ENCODE measurements at places on chromosomes 5 and 9.

DNA sequence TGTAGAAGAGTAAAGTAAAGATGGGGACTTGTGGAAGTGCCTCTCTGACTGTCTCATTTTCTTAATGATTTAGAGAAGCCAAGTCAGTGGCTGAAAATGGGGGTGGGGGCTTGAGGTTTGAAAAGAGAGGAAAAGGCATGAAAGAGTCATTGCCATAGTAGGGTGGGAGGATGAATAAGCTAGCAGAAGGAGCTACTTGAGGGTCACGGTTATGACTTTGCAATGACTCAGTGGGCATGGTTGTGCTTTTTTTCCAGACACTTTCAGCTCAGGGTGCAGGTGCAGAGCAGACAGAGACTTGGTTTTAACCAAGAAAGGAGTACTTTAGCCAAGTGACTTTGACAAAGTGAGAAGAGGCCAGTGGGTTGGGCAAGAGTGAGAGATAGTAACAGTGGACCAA lies 117.8 kb downstream of the PTTG1 start:
- no peak for DNase-seq

GRCh38 chr5:73899055-73899454 lies 273.1 kb downstream of the ARHGEF28 start:
- DNase-seq: no peak

DNA sequence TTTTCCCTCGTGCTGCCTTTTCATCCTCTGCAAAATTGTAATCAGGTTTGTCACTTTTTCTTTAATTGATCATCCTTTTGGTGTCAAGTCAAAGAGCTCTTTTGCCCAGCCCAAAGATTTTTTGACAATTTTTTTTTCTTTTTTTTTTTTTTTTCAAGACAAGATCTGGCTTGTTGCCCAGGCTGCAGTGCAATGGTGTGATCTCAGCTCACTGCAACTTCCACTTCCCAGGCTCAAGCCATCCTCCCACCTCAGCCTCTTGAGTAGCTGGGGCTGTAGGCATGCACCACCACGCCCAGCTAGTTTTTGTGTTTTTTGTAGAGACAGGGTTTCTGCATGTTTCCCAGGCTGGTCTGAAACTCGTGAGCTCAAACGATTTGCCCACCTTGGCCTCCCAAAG lies 36.7 kb downstream of the CDK7 start:
- DNase-seq: no peak

DNA sequence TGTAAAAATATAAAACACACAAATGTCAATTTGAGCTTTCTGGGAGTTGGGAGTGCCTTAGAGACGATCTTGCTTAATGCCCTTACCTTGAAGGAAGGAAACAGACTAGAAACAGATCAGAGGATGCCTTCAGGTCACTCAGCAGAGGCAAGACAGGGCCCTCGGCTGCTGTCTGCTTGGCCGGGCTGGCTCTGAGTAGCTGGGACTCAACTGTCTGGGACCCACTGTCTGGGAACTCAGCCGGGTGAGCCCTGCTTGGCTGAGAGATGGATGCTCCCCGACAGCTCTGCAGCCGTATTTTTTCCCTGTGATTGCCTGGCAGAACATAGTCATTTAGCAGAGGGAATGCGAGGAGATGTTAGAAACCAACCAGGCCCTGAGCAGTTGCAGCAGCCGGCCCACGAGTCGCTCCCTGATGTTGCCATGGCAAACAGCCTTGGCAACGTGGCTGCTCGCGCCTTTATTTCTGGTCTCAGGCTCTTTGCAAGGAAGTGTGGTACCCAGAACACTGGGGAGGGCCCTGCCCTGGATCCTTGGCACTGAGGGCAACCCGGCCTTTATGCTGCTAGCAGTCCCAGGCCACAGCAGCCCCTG lies 10.9 kb downstream of the PPARGC1B start:
- DNase-seq: no peak

GRCh38 chr9:117548556-117548955 lies 133.7 kb upstream of the ASTN2 start:
- DNase-seq: no peak

DNA sequence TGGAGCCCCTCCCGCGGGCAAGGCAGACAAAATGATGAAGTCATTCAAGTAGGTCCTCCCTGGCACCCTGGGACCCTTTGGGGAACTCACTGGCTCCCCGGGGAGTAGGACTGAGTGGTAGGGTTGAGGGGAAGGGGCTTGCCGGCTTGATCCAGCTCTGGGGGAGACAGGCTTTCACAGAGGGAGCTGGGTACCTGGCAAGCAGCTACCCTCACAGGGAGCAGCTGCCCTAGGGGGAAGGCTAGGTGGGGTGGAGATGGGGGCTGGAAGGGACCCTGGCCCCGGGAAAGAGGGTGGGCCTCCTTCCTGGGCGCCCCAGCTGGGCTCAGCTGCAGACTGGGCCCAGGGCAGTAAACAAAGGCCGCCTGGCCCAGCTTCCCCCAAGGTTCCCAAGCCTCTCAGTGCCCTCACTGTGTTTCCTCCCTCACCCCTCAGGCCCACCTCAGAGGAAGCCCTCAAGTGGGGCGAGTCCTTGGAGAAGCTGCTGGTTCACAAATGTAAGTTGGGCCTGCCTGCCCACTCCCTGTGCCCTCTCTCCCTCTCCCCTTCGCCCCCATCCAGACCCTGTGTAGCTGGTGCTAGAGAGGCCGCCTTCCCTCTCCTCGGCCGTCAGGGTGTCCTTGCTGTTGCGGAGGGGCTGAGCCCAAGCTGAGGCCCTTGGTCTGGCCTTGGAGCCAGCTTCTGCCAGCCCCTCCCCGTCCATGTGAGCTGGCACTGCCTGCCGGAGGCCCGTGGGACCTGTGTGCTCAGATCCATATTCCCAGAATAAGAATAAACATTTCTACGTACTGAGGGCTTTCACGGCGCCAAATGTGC lies 131.2 kb downstream of the RGS3 start:
- no peak for DNase-seq

- DNase-seq: peak; percentile 72
Observed at GRCh38 chr5:173823721-173824567, 64.2 kb upstream of the CPEB4 start.

DNA sequence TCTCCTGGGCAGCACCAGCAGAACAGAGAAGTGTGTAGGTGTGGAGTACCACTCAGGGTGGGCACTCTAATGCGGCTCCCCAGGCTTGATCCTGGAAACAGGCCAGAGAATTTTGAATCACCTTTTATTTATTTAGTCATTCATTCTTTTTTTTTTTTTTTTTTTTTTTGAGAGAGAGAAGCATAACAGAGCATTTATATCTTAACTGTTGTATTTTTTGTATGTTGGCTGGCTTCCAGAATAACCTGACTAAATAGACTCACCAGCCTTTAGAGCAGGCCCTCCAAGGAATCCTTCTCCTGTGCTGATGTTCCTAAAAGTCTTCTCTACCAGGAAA lies 153.4 kb downstream of the PIK3R1 start:
- no peak for DNase-seq

DNA sequence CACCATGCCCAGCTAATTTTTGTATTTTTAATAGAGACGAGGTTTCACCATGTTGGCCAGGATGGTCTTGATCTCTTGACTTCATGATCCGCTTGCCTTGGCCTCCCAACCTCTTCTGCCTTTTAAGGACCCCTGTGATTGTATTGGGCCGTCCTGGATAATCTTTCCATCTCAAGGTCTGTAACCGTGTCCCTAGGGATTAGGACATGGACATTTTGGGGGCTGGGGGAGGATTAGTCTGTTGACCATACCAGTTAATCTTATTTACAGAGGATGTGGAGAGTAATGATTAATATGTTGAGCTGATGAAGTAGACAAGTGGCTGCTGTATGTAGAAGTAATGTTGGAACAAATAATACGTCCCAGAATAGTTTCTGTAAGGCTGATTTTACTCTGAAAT lies 23.1 kb downstream of the LNPEP start:
- no peak for DNase-seq

- DNase-seq: no peak
Observed at GRCh38 chr5:35246411-35246810, 16.1 kb upstream of the PRLR start.

DNA sequence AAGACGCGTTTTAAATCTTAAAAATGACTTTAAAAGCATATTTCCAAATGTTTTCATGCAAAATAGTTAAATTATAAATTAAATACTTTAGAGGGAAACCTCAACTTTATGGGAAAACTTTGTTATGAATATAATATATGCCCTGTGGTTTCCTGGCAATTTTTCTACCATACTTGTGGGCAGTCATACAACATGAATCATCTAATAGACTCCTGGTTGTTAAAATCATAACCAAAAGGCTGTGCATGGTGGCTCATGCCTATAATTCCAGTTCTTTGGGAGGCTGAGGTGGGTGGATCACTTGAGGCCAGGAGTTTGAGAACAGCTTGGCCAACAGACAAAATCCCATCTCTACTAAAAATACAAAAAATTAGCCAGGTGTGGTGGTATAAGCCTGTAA lies 18.2 kb downstream of the ATP10B start:
- DNase-seq: no peak

GRCh38 chr9:137272241-137273094 lies 5.1 kb upstream of the TOR4A start:
- DNase-seq: no peak

DNA sequence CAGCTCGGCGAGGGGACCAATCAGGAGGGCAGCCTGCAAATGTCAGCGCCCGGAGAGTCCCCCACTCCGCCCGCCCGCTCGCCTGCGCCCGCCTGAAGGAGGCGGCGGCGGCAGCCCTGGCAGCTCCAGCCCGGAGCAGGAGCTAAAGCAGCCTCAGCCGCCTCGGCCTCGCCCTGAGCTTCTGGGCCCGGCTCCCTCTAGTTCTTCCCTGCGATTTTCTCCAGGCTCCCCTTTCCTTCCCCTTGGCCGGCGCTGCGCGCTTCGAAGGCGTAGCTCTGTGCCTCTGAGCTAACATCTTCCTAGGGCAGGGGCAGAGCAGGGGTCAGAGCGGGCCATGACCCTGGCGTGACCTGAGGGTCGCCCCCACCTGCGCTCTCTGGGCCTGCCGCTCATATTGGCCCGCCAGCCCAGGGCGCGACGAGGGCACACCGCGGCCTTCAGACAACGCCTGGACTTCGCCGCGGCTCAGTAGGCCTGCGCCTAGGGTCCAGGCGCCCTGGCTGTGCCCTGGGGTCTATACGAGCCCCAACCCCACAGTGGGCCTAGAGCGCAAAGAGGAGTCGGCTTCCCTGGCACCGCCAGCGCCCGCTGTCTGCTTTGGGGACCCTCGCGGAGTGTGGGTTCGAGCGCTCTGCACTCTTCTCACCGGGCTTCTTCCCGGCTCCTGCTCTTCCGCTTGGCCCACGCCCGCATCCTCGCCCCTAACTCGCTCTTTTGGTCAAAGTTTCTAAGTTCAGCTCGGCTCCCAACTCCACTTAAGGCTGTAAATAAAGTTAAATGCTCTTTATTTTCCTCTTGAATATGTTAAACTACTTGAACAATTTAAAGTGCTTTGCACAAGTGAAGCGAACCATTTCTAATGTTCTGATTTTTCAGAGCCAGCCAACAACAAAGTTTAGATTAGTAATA lies 504 bp upstream of the OTP start:
- no peak for DNase-seq

- DNase-seq: no peak
Observed at GRCh38 chr9:82080265-82080664, 91.7 kb downstream of the SPATA31D1 start.

GRCh38 chr9:77748214-77748772 lies 100.2 kb upstream of the GNA14 start:
- DNase-seq: no peak

DNA sequence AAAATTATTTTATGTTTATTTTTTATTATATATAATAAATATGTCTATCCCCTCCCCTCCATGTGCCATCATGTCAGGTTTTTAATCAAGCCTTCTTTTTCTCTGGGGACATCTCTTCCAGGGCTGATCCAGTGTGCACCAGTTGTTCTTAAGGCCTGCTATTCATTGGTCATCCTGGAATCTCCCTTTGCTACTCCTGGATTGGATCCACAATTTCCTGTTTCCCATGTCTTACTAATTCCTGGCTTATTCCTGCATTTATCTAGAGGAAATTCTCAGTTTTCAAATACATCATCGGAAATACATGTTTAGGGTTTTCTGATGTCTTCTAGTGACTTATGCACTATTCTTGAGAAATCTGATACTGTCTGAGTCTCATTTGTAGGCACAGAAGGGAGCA lies 56.8 kb downstream of the ANGPTL2 start:
- DNase-seq: peak; percentile 64

DNA sequence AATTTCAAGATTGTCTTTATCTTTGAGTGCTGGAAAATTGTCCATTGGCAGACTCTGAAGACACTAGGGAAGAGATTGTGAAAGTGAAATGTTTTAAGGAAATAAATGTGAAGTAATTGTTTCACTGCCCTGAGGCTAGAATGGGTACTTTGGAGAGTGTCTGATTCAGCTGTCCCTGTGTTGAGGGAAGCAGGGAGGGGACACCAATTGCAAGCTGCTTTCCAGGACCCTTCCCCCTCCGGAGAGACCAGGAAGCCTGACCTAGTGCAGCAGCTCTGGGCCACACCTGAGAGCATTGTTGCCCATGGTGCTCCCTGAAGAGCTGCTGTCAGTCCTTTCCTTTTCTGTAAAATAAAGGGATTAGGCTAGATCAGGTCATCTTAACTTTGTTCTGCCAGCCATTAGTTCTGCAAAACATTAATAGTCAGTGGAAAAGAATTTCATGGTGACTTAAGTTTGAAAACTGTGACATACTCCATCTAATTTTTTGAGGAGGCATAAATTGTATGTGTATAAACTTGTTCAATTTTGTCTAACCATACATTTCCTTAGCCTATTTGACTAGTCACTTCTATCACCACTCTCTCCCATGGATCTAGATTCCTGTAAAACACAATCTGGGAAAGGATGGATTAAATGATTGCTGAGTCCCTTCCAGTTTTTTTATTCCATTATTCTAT lies 18.8 kb downstream of the MAP1B start:
- no peak for DNase-seq

- no peak for DNase-seq
Observed at GRCh38 chr9:89498852-89499480, 1.1 kb upstream of the SEMA4D start.

DNA sequence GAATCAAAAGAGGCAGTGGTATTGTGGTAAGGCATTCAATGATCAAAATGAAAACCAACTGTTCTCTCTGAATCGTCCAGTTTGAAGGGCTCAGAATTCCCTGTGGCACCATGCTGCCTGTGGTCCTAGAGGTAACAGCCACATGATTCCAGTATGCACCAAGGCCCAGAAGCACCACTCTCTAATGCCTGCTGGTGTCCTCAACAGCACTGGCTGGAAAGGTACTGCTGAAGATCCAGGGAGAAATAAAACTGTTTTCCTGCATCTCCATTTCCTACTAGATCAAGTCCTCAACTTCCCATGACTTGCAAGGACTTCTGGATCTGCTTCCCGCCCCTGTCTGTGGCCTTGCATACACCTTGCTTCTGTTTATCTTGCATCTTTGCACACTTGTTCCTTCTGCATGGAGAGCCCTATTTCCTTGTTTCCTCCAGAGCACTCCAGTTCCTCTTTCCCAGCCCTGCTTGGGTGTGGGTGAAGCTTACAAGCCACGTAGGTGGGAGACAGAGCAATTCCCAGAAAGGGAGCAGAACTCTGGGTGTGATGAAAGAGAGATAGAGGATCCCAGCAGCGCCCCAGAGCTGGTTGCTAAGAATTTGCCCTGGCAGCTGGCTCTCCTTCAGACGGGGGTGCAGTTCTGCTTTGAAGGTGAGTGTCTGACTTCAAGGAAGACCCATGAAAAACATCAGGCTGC lies 41.0 kb upstream of the EQTN start:
- DNase-seq: no peak
